ENCODE measurements at places on chromosomes 16 and 17. TPM values are rescaled to one million over a fixed set of nuclear protein-coding genes. Genes with fewer than 3 reads are reported as not detected.

DNA sequence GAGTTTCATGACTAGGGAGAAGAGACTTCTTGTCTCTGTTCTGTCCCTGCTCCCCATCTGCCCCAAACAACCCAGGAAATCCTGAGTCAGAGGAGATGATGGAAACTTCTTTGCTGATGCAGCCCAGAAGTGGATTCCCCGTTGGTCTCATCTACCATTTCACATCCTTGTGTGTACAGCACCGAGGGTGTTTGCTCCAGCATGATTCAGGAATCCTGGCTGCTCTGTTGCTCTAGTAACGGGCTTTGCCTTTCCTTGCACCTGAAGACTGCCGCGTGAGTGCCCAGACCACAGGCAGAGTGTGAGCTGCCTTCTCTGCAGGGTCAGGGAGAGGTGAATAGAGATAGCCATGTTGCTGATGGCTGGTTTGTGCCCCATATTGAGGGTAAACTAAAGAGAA is 408.4 kb downstream of the CPPED1 start:
- H3K27me3 ChIP-seq: no peaks in the 10 kb centered on the region
- H3K27ac ChIP-seq: no peak overlapping the region
- no peaks in the 10 kb centered on the region for H3K4me1 ChIP-seq
- no peak for DNase-seq
- no peaks in the 10 kb centered on the region for H3K36me3 ChIP-seq

CDH3 gene
- total RNA-seq: 0.51 TPM

PITPNM3 gene
- 0.81 TPM for total RNA-seq

ITPRIPL2 gene
- total RNA-seq: 46.7 TPM

DNA sequence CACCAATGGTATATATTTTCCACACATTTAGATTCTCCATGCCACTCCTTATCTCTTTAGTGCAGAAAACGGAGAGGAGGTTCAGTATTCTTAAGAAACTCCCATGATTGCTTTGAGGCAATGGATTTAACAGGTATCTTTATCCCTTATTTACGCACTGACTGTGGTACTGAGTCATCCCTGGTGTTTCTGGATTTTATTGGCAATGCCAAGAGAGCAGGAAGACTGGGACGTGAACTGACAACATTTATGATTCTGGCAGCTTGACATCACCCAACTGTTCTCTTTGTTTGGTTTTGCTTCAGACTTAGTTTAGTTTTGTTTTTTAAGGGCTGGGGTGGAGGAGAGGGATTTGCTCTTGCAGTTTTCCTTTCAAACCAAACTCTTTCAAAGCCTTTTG is 131.4 kb downstream of the WWOX start:
- DNase-seq: no peak
- no peaks in the 10 kb centered on the region for H3K36me3 ChIP-seq
- no peaks in the 10 kb centered on the region for H3K27me3 ChIP-seq

GRCh38 chr16:75818491-75818890 is 92.2 kb upstream of the CPHXL start:
- H3K4me3 ChIP-seq: no peak overlapping the region
- H3K27ac ChIP-seq: no peak overlapping the region
- H3K4me1 ChIP-seq: no peaks in the 10 kb centered on the region
- DNase-seq: no peak
- H3K27me3 ChIP-seq: peaks cover 2% of the 10 kb centered on the region

TMEM238L gene
- total RNA-seq: not detected

DNA sequence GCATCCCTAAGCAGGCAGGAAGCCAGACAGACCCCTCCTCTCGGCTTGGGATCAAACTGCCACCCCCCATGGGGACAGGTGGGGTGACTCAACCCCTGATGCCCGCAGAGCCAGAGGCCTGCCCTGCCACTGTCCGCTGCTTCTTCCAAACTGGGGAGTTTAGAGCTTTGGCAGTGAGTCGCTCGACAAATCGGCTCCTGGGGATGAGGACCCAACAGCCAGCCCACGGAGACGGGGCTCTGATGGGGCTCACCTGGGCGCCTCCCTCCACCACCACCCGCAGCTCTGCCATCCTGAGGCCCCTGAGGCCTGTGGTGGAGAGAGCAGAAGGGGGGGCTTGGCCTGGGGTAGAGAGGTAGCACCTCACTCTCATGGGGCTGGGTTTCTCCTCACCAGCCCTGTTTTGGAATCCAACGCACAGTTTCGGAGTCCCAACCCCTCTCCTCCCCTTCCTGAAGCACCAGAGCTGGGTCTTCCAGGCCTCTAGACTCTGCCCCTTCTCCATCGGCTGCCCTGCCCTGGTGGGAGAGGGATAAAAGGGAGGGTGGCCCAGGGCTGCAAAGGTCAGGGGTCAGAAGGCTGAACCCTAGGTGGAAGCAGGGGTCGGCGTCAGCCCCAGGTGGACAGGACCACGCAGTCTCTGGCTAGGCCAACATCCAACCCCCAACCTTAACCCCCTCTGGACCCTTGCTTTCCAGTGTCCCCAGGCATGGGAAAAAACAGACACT is 5.8 kb downstream of the PRSS22 start:
- no peak overlapping the region for H3K4me3 ChIP-seq
- DNase-seq: no peak
- no peaks in the 10 kb centered on the region for H3K36me3 ChIP-seq
- peaks cover 1% of the 10 kb centered on the region for H3K4me1 ChIP-seq

- no peak overlapping the region for H3K4me3 ChIP-seq
- peaks cover 33% of the 10 kb centered on the region for H3K27me3 ChIP-seq
- H3K36me3 ChIP-seq: no peaks in the 10 kb centered on the region
Observed at GRCh38 chr17:1274245-1274608, 4.0 kb downstream of the BHLHA9 start.

DNA sequence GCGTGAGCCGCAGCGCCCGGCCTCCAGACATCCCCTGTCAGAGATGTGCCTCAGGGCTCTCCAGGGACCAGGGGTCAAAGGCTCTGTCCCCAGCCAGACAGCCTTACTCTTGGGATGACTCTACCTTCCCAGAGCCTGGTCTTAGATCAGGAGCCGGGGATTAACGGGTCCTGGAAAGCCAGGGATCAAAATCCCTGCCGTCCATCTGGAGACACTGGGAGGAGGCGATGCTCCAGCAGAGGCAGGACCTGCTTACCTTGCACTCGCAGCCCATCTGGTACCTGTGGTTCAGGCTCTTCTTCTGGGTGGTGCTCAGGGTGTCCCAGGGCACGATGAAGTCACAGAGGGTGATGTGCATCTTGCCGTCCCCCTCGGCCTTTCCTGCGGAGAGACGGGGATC is 16.7 kb upstream of the USP36 start:
- H3K36me3 ChIP-seq: no peaks in the 10 kb centered on the region
- no peak overlapping the region for H3K27ac ChIP-seq
- H3K27me3 ChIP-seq: peaks cover 10% of the 10 kb centered on the region

ABCC12 gene
- not detected for total RNA-seq

DNA sequence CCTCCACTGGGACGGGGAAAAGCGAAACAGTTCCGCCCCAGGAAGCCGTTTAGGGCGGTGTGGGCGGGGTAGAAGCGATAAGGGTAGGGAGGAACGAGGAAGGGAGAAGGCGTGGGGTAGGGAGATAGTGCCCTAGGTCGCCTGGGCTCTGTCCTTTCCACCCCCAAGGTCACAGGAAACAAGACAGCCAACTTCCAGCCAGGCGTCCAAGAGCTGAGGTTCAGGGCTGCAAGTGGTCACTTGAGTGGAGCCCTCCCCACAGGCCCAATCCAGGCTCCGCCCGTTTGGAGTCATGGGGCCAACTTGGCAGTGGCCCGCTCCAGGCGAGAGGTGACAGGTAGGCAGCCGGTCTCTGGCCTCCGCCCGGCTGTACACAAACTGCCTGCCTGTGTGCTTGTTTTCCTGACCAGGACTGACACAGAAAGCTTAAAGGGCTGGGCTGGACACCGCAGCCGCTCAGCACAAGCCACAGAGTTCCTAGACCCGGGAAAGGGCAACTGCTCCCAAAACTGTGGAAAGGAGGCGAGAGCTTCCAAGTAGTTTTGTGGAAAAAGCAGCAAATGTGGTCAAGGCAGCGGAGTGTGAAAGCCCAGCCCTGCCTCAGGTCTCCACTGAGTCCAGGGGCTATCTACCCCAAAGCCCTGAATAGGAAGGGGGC is at the start of gene RILP:
Gene RILP (minus strand): TSS at position 23 of the 658 bp plus-strand sequence. CDS start 62 bp downstream, outside the sequence.
- H3K4me3 ChIP-seq: peak within 1 kb of the TSS; percentile 73
- peak within 1 kb of the TSS; percentile 44 for H3K27ac ChIP-seq
- no peak for DNase-seq
- peaks cover 2% of the 10 kb centered on the region for H3K27me3 ChIP-seq
- H3K36me3 ChIP-seq: peaks cover 44% of the 10 kb centered on the region
- peaks cover 14% of the 10 kb centered on the region for H3K4me1 ChIP-seq

HBA1 gene
- not detected for total RNA-seq

C17orf100 gene
- 1.6 TPM for total RNA-seq

DNA sequence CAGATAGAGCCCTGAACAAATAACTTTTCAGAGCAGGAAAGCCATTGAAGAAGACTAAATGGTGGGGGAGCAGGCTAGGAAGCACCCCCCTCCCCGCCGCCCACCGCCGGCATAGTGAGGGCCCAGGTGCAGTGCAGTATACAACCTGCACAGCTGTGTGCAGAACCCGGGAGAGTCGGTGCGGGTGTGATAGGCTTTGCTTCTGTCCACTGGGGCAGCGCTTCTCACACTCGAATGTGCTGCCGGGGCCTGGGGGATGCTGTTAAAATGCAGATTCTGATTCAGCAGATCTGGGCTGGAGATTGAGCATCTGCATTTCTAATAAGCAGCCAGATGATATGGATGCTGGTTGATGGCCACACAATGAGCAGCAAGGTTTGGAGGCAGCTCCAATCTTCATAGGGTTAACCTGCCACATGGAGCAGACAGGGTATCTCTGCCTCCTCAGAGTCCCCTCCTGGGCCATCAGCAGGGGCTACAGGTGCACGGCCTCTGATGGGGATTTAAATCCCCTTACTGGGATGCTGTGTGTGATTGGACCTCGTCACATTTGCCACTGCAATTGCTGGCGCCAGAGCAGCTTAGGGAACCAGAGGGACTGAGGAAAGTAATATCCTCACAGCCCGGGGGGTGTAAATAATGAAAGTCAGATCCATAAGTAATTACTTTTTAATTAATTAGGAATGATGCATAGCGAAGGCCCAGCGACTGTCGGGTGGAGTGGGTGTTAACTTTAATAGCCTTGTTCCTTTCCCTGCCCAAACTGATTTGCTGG is 172.0 kb upstream of the RPL38 start:
- DNase-seq: no peak
- H3K27me3 ChIP-seq: peaks cover 11% of the 10 kb centered on the region
- no peaks in the 10 kb centered on the region for H3K36me3 ChIP-seq
- no peak overlapping the region for H3K4me3 ChIP-seq
- no peaks in the 10 kb centered on the region for H3K4me1 ChIP-seq

All from activated T-helper 1 cell treated with anti-CD3 and anti-CD28 coated beads, Interleukin-12 subunit alpha, Interleukin-12 subunit beta, Interleukin-2, Interleukin-4 antibody, amounts not matched to agents 30 ng/mL and 10 ng/mL and 1 ng/mL, durations not matched to agents 14 hours and 24 hours and 36 hours (primary cell).